Stimulated activated CD8-positive, alpha-beta memory T cell treated with anti-CD3 and anti-CD28 coated beads, Interleukin-12 subunit alpha, Interleukin-12 subunit beta, amount 100 ng/mL, for 1 hour (primary cell): ENCODE measurements at places on chromosomes 7 and 10.

DNA sequence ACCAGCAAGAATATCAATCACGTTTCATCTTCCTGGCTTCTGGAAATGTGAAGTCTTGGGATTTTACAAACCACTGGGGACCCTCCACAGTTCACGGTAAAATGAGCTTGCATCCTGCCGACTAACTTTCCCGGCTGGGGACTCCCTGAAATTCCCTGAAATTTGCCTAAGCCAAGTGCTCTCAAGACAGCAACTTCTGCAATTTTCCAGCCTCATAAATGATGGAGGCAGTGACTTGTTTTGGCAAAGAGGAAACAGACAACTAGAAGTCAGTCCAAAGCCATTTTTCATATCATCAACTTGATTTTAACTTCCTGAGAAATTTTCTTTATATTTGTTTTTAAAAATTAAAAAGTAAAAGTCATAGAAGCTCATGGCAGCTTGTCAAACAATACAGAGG lies 212.3 kb downstream of the FANK1 start:
- no peak for DNase-seq

DNA sequence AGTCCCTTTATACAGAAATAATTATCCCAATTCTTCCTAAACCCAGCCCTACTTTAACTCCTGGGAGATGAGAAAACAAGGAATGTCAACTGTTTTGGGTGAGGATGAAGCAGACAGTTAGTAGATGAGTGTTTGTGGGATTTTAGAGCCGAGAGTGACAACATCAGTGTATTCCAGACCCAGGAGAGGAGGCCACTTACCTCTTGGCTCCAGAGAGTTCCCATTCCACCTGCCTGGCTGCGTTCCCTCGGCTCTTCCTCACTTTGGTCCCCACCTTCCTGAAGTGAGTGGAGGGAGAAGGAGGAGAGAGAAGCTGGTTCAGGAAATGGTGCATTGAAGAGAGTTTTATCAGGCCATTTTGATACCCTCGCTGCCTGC lies 579 bp downstream of the KEL start:
- DNase-seq = no peak

DNA sequence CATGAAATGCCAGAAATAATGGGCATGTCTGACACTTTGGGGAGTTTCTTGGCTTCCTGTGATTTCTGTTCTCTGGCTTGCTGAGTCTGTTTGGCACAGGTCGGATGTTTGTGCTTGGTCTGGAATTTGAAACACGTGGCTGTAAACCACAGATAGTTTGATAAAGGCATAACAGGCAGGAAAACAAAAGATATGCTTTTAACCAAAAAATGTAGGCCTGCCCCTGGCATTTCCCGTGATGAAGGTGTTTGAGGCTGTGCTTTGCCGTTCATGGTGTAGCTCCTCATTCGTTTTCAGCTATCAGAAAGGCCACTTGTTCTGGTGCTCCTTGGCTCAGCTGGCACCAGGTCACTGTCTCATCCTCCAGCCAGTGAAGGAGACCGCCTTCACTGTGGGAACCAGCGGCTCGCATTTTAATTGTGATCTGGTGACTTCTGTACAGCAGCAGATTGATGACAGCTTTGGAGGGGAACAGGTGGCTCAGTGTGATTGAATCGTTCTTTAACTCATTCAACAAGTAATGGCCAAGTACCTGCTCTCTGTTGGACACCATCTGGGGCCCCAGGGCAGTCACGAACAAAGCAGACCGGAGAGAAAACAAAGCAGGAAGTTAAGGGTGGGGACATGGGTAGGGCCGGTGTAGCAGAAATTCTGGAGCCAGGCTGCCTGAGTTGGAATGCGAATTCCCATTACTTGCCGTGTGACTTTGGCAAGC lies 111.5 kb downstream of the CCNY start:
- no peak for DNase-seq

- DNase-seq = no peak
Observed at GRCh38 chr10:122132331-122132755, 138.8 kb upstream of the BTBD16 start.

- DNase-seq = no peak
Observed at GRCh38 chr7:739455-739982, 12.4 kb upstream of the PRKAR1B start.

DNA sequence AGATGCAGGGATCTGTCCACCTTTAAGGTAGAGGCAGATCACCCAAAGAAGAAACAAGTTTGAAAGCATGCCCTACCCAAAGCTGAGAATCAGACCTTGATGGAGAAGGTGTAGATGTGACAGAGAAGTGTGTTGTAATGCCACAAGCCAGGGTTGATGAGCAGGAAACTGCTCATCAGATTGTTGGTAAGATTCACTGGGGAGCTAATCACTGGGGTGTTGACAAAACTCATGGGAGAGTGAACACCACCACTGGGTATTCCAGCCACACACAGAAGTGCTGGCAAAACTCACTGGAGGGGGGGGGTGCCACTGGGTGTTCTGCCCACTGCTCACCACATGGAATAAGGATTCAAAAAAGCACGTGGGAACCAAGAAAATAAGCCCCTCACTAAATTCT lies 95.2 kb downstream of the IQUB start:
- no peak for DNase-seq

GRCh38 chr10:50937230-50937907 lies 51.9 kb upstream of the A1CF start:
- DNase-seq = no peak

- DNase-seq = no peak
Observed at GRCh38 chr10:11194859-11195586, 177.4 kb downstream of the CELF2 start.

DNA sequence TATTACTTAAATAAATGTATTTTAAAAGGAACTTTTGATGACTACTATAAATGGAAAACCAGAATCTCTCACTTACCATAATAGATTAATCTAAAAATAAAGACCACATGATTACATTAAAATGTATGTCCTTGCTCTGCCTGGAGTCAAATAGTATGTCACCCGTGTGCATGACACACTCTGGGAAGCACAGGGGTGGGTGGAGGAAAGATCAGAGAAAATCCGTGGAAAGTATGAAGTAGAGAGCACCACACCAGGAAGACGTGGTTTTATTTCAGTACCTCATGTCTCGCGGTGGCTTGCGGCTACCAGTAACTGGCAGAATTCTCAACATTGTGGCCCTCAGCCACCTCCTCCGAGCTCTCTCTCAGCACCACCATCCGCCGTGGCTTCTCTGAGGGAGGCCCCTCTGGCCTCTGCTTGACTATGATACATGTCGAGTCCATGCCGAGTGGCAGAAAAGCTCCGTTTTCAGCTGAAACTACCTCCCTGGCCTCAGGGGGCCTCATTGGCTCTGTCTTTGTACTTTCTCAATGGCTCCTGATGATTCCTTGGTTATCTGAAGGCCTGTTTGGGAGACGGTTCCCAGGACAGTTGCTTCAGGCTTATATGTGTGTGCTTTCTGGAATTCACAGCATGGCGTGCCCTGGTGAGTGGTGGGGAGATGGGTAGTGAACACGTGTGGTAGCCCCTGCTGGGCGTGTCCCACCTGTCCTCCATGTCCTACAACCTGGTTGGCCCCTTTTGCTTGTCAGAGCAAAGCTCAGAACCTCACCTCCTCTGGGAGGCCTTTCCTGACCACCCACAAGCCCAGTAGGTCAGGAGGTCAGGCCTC lies 49.8 kb downstream of the LHPP start:
- DNase-seq = no peak

- no peak for DNase-seq
Observed at GRCh38 chr7:30244340-30244739, 40.1 kb upstream of the ZNRF2 start.
